CD4-positive, alpha-beta T cell treated with Interleukin-6 at 100 ng/mL for 8 hours (primary cell): ENCODE measurements at places on chromosomes 2 and 18.

DNA sequence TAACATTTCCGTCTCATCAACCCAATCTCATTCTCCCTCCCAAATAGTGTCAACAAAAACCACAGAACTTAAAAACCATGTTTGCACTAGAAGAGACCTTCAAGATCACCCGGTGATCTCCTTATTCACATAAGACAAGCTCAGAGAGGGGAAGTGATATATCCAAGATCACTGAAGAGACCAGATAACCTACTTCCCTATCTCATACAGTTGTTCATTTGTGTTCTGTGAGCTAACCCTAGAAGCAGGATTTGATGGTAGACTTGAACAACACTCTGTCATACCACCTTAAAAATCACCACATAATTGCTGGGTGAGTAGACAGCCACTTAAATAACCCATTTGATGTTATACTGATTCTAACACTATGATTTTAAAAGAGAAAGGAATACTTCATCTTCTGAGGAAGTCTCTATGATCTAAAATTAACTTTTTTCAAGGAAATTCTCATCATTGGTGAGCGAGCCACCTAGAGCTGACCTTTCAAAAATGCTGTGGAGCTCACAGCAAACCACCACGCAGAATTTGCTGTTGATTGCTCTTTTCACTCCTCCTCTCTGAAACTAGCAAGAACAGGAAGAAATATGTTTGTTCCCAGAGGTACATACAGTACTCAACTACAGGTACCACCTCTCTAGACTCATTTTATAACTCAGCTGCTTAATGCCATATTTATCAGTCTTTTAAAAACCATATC lies 15.1 kb downstream of the AAK1 start:
- DNase-seq: no peak

GRCh38 chr2:40072442-40073232 lies 293.6 kb upstream of the THUMPD2 start:
- DNase-seq: no peak

- DNase-seq: no peak
These were observed 200.7 kb downstream of the BCL11A start for GRCh38 chr2:60352491-60353405.

DNA sequence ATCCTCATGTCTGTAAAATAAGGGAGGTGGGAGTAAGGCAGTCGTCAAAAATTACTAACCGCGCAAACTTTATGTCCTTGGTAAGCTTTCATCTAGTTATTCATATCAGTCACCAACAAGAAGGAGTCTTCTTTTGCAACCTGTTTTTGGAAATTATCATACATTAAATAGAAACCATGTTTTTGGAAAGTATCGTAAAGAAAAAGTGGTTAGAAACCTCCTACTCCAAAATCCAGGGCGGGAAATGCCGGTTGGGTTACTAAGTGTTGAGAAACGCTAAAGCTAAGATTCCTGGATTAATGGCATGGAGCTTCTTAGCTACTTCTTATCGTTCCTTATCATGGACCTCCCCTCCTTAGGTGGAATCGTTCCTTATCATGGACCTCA lies 778 bp downstream of the BBS5 start:
- DNase-seq: no peak

DNA sequence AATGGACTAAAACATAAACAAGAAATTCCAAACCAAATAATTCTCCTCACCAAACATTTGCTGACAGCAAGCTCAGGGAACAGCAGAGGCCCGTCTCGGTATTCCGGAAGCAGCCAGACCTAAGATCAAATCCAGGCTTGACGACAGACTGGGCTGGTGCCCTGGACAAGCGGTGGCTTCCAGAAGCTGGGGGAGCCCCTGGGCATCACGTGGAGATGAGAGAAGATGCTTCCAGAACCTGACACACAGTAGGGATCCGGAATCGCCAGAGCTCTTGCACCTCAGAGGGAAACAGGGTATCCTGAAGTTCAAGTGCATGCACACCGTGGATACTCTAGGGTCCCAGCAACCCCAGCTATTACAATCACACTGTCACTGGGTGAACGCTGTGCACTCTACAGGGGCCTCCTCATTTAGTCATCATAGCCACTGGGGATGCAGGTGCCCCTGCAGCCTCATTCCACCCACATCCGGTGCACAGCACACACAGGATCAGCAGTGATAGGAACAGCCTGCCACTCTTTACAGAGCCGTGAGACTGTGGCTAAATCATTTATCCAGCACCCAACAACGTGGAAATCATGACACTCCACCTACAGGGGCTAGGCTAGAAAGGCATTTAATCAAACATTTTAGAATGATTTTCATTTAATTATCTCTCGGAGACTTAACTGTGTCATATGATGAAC lies 102.6 kb downstream of the HDAC4 start:
- DNase-seq: peak; percentile 84

GRCh38 chr2:59567151-59567550 lies 986.3 kb downstream of the BCL11A start:
- DNase-seq: no peak
